ENCODE measurements at places on chromosomes 11 and 22. TPM values are rescaled to one million over a fixed set of nuclear protein-coding genes. Genes with fewer than 3 reads are reported as not detected.

Gene OR4D9
- not detected for total RNA-seq

GRCh38 chr11:32983506-32983905 is 32.2 kb upstream of the DEPDC7 start:
- no peak for DNase-seq

GRCh38 chr11:131503017-131503416 is 132.6 kb downstream of the NTM start:
- no peak for DNase-seq

- no peak for DNase-seq
Observed at GRCh38 chr11:26580929-26581328, 8.9 kb upstream of the MUC15 start.

DNA sequence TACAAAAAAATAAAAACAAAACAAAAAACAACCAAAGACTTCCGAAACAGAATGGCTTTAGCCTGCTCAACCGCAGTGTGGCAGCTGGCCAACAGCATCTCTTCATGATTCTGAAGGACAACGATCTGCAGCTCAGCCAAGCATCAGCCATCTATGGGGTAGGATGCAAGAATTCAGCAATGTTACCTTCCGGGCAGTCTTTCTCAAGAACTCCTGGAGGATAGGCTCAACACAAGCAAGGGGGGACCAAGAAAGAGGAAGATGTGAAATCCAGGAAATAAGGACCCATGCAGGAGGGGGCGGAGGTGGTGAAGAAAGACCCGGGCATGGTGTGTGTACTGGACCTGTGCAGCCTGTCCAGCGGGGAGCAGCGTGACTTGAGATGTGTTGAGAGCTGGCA is 3.5 kb upstream of the TSPO start:
- no peak for DNase-seq

Measured in kidney (tissue), 22 donors.